Naive thymus-derived CD8-positive, alpha-beta T cell (primary cell): ENCODE measurements at places on chromosomes 6 and 20. TPM values are rescaled to one million over a fixed set of nuclear protein-coding genes. Genes with fewer than 3 reads are reported as not detected.

- no peak for DNase-seq
Measured at GRCh38 chr6:82924799-82925535, 140.7 kb downstream of the UBE3D start.

DNA sequence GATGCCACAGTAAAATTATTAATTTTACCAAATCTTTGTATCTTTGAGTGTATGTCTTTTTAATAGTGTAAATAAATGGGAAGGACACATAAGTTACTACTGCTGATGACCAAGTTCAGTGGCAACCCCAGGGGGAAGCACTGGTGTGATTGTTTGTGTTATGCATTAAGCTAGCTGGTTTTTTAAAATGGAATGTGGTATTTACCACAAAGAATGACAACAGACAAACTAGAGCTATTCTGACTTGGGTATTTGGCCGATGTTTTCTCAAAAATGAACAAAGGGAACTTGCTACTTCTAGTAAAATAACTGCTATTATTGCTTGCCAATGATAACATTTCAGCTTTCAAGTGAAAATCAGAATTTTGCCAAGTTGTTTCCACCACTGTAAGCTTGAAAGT lies 2.9 kb downstream of the FNDC1 start:
- no peak for DNase-seq

DNA sequence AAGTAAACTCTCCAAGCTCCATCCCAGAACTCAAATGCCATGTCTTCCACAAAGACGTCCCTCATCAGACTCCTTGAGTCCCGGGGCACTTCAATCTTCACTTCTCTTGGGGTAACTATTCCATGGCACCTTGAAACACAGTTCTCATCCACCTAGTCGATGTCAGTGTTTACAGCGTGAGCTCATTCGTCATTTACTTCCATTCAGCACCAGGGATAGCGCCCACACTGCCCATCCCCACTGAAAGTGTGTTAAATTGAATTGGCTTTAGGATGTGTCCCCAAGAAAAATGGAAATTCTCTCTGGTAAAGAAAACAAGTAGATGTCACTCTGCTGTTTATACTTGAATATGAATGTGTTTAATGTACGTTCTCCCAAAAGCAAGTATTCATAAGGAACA lies 31.3 kb downstream of the KCNK15 start:
- no peak for DNase-seq

DNA sequence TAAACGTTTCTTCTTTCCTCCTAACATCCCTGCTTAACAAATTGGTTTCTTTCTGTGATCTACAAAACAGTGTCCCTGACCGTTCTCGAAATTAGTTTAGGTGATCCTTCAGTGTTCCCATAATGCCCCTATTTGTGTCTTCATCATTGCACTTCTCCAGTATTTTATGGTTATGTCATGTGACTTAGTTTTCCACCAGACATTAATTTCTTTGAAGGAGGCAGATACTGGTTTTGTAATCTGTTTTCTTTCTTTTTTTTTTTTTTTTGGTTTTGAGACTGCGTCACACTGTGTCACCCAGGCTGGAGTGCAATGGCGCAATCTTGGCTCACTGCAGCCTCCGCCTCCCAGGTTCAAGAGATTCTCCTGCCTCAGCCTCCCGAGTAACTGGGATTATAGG lies 49.2 kb downstream of the FAM217A start:
- DNase-seq: no peak

Gene SLC13A3
- 0.31 TPM for total RNA-seq

Gene PLA2G7
- total RNA-seq: 2.1 TPM
